ENCODE measurements at places on chromosomes 12 and 14.

DNA sequence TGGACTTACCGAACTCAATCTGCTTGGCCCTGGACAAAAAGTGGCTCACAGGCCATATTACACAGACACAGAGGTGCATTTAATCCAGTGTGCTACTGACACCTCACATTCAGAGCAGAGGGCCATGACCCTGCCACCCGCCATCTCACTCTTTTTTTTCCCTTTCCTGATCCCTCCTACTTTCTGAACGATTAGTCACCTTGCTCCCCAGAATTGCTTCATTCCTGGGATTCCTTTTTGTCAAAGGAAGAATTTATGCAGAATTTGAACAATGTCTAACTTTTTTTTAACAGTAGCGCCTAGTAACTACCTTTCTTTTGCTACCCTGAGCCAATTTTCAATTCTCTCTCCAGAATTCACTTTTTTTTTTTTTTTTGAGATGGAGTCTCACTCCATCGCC lies 4.6 kb downstream of the PKP2 start:
- DNase-seq, result no peak

- no peak for DNase-seq
These were observed 216.7 kb downstream of the VRK1 start for GRCh38 chr14:97013878-97014277.

- no peak for DNase-seq
These were observed 17.7 kb upstream of the ANAPC7 start for GRCh38 chr12:110421159-110421661.

- DNase-seq, result no peak
These were observed 45.1 kb downstream of the SAV1 start for GRCh38 chr14:50622978-50623377.

DNA sequence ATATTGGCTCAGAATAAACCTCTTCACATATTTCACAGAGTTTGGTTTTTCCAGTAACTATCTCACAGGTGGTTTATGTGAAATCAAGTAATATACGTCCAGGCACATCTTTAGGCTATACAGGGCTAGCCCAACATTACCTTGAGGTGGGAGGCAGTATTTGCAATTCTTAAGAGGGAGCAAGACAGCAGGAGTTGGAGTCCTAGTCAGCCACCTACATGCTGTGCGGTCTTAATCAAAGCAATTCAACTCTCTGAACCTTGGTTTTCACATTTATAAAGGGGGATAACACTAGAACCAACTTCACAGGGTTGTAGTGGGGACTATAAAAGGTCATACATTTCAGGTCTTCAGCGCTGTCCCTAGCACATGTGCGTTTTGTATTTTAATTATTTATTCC lies 73.5 kb upstream of the FICD start:
- DNase-seq, result no peak

- DNase-seq, result no peak
These were observed 165.2 kb downstream of the BRMS1L start for GRCh38 chr14:35991356-35991755.

GRCh38 chr12:127620735-127621355 lies 646.1 kb upstream of the TMEM132C start:
- no peak for DNase-seq

DNA sequence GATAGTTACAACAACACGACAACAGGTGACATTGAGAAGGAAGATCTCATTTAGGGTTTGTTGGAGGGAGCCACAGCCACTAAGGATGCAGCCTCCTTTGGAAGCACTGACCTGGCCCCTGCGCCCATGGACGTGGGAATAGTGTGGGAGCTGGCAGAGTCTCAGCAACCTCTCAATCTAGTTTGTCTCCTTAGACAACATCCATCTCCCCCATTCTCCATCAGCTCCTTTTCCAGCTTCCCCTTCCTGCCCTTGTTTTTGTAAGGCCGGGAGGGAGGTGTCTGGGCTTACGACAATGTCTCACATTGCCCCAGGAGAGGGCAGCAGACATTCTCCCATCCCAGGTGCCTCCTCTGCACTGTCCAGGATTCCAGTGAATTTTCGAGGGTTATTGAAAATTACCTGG lies 170.2 kb upstream of the PZP start:
- no peak for DNase-seq

DNA sequence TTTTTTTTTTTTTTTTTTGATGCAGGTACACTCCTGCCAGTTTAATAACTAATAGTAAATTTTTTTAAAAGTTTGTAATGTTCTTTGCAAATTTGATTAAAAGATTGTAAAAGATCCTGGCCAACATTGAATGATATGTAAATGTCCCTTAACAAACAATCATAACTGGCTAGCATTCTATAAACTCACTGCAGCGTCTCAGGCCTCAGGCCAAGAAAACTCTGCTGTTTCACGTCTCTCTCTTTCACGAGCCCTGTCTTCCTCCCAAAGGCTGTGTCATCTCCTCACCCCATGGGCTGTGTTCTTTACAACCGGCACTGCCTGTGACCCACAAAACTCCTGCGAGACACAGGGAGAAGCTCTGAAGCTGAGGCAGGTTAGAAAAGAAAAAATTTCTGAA lies 103.3 kb downstream of the NUAK1 start:
- DNase-seq, result no peak

DNA sequence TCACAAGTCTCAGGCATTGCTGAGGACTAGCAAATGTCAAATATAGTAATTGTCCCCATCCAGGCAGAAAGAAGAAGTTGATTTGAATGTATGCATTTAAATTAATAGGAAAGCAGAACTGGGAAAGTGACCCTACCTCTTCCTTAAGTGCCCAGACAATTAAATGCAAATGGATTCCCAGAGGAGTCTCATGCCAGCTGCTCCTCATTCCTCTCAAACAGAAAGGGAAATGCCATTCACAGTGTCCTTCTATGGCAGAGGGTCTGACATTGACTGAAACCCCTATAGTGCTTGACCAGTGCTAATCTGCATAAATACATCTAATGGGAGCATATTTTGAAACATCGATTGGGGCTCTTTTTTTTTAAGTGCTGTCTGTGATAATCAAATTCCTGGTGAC lies 292.4 kb upstream of the SEL1L start:
- no peak for DNase-seq

DNA sequence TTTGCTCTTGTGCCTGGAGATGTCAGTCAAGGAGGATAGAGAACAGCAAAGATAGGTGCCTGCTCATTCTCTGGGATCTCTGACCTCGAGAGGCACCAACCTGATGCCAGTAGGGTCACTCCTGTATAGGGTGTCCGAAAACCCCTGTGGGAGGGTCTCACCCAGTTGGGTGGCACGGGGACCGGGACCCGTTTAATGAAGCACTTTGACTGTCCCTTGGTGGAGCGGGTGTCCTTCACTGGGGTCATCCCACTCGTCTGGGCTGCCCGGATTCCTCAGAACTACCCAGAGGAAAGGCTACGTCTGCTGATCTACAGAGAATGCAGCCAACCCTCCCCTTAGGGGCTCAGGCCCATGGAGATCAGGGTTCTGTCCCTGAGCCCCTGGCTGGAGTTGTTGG lies 157.6 kb downstream of the CAPZA3 start:
- DNase-seq, result no peak

DNA sequence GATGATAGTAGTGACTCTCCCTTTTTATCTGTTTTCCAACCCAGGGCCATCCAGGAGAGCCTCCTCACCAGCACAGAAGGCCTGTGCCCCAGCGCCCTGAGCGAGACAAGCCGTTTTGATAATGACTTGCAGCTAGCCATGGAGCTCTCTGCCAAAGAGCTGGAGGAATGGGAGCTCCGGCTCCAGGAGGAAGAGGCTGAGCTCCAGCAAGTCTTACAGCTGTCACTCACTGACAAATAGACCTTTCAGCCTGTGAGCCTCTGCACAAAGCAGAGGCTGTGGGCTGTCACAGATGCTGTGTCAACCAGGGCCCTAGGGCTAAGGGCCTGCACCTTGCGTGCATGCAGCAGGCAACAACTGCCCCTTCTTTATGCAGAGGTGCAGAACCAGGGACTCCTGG lies 11.0 kb downstream of the C12orf76 start:
- DNase-seq, result no peak

DNA sequence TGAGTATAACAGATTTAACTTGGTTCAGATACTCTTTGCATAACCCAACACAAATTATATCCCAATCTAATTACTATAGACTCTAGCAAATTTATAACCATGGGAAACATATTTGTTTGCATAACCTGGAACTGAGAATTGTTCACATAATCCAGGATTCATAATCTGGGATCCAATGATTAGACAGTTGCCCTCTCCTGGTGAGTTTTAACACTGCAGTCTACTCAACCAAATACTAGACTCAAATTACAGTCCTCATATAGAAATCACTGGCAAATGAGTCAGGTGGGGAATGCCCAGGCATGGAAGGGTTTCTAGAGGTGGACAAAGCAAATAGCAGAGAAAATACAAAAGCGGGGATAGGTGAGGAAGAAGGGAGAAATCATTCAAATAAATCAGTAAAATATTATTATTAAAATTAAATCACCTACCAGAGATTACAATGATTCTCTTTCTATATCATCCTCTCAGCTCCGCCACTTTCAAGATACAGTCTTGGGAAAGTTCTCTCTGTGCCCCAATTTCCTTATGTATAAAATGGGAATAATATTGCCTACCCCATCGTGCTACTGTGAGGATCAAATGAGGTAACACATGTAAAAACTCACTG lies 9.4 kb downstream of the GCH1 start:
- DNase-seq, result no peak

- DNase-seq, result no peak
These were observed 32.8 kb downstream of the YEATS4 start for GRCh38 chr12:69392179-69392928.

DNA sequence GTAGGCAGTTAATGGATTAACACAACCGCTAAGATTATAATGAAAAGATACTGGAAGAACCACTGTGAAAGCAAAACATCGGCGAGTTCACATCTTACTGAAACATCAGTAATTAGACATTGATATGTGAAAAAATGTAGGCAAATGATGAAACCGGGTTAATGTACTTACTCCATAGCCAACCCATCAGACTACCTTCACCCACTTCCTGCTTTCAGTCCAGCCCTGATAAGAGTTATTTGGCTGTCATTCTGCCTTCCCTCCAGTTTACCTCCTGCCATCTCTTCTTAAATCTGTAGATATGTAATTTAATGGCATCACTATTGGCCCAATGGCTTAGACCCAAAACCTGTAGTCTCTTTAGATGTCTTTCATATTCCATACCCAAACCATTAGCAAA lies 46.0 kb upstream of the LGR5 start:
- DNase-seq, result no peak

DNA sequence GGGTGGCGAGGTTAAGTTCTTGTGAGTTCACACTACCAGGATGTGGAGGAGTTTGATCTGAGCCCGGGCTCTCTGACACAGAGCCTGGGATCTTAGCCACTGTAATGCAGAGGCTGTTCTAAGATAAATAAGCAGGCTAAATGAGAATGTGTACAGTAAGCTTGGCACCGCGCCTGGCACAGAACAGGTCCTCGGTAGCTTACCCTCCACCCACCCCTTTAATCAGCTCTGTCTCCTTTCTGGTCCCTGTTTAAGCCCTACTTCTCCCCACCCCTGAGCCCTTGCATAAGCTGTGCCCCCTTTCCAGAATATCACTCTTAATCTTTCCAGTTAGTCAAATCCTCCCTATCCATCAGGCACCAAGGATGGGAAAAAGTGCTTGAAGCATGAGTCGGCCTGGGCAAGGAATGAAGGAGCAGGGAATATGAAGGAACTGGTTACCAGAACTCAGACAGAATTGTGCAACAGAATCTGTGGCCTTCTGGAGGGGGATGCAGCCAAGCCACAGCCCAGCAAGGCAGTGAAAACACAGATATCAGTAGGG lies 32.8 kb upstream of the CMKLR1 start:
- no peak for DNase-seq

- no peak for DNase-seq
These were observed 108.9 kb downstream of the MSRB3 start for GRCh38 chr12:65387396-65387795.

GRCh38 chr12:10301103-10301502 lies 6.6 kb upstream of the KLRD1 start:
- DNase-seq, result no peak

DNA sequence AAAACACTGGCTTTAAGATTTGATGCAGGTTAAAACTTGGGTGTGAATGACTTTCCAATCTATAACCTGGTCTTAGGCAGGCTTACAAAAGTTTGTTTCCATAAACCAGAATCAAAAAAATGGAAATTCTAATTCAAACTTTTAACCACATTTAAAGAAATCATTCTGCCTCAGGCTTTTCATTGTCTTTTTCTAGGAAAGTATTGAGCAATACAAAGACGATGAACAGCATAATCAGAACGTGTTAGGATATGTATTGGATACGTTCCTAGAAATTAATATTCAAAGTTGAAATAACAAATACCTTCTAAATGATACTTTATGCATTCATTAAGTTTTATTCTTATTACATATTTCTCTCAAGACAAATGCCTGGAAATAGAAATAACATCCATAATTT lies 172.9 kb downstream of the CEP128 start:
- DNase-seq, result no peak

- DNase-seq, result no peak
These were observed 300.2 kb upstream of the PRKD1 start for GRCh38 chr14:30227876-30228275.

DNA sequence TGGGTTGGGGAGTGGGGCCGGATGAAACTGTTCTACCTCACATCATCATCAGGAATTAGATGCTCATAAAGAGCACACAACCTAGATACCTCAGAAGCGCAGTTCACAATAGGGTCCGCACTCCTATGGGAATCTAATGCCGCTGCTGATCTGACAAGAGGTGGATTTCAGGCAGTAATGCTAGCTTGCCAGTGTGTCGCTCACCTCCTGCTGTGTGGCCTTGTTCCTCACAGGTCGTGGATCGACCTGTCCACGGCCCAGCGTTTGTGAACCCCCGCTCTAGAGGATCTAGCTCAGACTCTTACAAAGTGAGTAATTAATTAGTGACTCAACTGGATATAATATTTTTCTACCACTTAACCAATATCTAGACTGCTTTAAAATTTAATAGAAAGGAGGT lies 5.8 kb downstream of the PPP1R12A start:
- no peak for DNase-seq

All from effector memory CD4-positive, alpha-beta T cell (primary cell).